ENCODE measurements at places on chromosomes 12 and 14. TPM values are rescaled to one million over a fixed set of nuclear protein-coding genes. Genes with fewer than 3 reads are reported as not detected.

DNA sequence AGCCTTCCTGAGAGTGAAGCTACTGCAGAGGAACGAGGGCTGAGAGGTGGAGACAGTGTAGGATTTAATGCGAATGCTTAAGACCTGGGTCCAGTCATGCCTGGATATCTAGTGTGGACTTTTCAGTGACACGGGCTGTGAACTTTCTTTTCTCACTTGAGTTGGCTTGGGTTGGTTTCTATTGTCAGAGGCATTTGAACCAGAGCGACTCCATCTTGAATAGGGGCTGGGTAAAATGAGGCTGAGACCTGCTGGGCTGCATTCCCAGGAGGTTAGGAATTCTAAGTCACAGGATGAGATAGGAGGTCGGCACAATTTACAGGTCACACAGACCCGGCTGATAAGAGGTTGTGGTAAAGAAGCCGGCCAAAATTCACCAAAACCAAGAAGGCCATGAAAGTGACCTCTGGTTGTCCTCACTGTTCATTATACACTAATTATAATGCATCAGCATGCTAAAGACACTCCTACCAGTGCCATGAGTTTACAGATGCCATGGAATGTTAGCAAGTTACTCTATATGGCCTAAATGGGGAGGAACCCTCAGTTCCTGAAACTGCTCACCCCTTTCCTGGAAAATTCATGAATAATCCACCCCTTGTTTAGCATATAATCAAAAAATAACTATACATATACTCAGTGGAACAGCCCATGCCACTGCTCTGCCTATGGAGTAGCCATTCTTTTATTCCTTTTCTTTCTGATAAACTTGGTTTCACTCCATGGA is 34.2 kb upstream of the TMCC3 start:
- H3K36me3 ChIP-seq = no peaks in the 10 kb centered on the region
- DNase-seq = no peak
- no peaks in the 10 kb centered on the region for H3K27me3 ChIP-seq
- no peak overlapping the region for H3K27ac ChIP-seq

DNA sequence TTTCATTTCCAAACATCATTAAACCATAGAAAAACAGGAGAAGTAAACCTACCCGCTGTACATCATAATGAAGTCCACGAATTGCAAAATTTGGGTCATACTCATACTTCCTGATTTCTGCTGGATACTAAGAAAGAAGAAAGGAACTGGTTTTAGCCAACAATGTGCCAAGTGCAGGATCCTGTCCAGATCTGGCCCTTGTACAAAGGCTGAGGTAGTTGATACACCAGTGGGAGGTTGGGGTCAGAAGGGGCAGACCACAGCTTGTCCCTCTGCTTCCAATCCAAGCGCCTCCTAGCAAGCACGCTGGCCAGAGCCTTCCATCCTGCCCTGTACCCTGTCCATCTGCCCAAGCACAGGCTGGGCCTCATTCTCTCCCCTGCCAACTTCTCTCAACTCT is 34.2 kb downstream of the NT5DC3 start:
- H3K27ac ChIP-seq = no peak overlapping the region
- no peaks in the 10 kb centered on the region for H3K27me3 ChIP-seq
- peak; percentile 51 for DNase-seq
- H3K4me1 ChIP-seq = peaks cover 15% of the 10 kb centered on the region
- H3K36me3 ChIP-seq = no peaks in the 10 kb centered on the region
- no peak overlapping the region for H3K4me3 ChIP-seq

GRCh38 chr12:111242184-111242583 is 126.7 kb downstream of the PHETA1 start:
- no peak for DNase-seq
- no peak overlapping the region for H3K4me3 ChIP-seq
- no peaks in the 10 kb centered on the region for H3K36me3 ChIP-seq
- H3K27ac ChIP-seq = no peak overlapping the region

DNA sequence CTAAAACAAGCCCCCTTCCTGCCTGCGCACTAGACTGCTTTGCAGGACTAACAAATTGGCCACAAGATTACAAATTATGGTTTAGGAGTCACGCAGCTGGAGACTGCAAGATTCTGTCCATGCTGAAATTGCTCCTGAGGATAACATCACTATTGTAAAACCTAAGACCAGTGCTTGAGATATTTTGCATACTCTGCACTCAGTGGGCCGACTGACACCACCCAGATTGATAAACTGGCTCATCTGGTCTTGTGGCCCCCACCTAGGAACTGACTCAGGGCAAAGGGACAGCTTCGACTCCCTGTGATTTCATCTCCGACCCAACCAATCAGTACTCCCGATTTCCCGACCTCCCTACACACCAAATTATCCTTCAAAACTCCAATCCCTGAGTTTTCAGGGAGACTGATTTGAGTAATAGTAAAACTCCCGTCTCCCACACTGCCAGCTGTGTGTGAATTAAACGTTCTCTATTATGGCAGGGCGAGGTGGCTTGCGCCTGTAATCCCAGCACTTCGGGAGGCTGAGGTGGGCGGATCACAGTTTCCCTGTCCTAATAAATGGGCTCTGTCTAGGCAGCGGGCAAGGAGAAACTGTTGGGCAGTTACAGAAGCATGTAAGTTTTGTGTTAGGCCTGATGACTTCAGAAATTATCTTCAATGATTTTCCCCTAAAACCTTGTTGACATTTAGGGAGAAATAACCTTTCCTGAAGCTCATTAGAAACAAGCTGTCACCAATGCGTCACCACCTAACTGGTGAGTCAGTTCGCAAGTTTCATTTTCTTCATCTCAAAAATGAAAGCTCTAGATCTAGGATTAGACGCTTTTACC is 5.3 kb upstream of the UBC start:
- no peaks in the 10 kb centered on the region for H3K27me3 ChIP-seq
- no peaks in the 10 kb centered on the region for H3K36me3 ChIP-seq
- no peak overlapping the region for H3K27ac ChIP-seq
- H3K4me3 ChIP-seq = no peak overlapping the region

DNA sequence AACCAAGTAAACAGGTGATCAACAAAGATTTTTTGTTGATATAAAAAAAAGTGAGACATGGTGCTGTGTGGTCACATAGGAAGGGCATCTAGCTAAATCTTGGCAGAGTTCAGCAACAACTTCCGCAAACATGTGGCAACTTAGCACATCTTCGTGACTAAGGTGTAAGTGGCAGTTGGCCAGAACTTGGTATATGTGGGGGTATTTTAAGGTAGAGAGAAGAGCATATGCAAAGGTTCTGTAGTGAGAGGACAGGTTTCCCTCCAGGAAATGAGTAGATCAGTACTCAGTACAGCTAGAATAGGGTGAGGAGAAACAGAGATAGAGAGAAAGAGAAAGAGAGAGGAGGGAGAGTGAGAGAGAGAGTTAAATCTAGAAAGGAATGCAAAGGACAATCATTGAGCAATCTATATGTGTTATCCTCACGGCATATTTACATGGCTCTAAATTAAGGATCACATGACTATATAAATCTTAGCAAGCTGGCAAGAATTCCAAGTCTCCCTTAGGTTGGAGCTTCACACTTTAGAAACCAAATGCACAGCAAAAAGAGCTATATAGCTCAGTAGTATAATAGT is 227.7 kb upstream of the HMGA2 start:
- no peak for DNase-seq
- H3K4me1 ChIP-seq = no peaks in the 10 kb centered on the region
- H3K4me3 ChIP-seq = no peak overlapping the region
- no peaks in the 10 kb centered on the region for H3K27me3 ChIP-seq
- H3K27ac ChIP-seq = no peak overlapping the region

GRCh38 chr14:58947814-58948445 is 240.5 kb upstream of the DAAM1 start:
- H3K4me3 ChIP-seq = no peak overlapping the region
- H3K4me1 ChIP-seq = no peaks in the 10 kb centered on the region
- no peaks in the 10 kb centered on the region for H3K36me3 ChIP-seq
- peak; percentile 21 for DNase-seq

DNA sequence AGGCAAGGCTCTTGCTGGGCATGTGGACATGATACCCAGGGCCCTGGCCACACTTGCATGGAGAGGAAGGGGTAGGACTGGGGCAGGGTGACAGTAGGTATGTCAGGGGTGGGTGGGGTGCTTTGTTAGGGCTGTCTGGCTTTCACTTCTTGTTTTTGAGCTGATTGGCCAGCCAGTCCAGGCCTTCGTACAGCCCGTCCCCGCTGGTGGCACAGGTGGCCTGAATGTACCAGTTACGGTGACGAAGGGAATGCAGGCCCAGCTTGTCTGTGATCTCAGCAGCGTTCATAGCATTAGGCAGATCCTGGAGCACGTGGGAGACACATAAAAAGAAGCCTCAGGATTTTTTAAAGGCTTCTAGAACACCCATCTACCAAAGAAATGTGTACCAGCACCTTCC is 13.5 kb upstream of the FKBP11 start:
- H3K27ac ChIP-seq = no peak overlapping the region
- H3K27me3 ChIP-seq = no peaks in the 10 kb centered on the region
- H3K4me1 ChIP-seq = no peaks in the 10 kb centered on the region
- no peak for DNase-seq

DNA sequence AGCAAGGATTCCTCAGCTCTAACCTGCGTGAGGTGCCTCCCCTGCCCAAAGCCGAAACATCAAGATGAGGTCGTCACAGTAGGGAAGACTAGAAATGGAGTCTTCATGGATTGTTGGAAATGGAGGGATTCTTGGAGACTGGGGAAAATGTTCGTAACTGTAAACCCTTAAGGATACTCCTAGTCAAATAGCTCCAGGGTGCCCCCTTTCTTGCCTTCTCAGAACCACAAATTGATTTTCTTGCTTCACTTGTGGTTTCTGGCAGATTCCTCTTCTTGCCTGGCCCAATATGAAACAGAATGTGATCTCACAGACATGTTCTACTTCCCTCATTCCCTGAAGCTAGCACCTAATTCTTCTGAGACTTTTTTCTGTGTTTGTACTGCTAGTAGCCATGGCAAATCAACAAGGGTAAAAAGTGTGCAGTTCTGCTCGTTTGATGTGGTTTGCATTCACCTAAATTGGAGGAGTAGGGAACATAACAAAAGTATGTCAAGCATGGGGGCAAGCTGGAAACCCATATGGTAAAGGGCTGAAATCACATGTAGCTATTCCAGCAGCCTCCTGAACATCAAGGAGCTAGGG is 332.0 kb downstream of the PAWR start:
- H3K4me1 ChIP-seq = no peaks in the 10 kb centered on the region
- H3K4me3 ChIP-seq = no peak overlapping the region
- H3K27me3 ChIP-seq = no peaks in the 10 kb centered on the region
- H3K36me3 ChIP-seq = no peaks in the 10 kb centered on the region

- no peak overlapping the region for H3K4me3 ChIP-seq
- H3K27ac ChIP-seq = no peak overlapping the region
- no peak for DNase-seq
- no peaks in the 10 kb centered on the region for H3K36me3 ChIP-seq
- H3K4me1 ChIP-seq = no peaks in the 10 kb centered on the region
Observed at GRCh38 chr14:56358275-56358674, 221.3 kb upstream of the TMEM260 start.

GRCh38 chr12:49059299-49060171 is 1.1 kb downstream of the KMT2D start:
- no peaks in the 10 kb centered on the region for H3K27me3 ChIP-seq
- DNase-seq = peak; percentile 25
- H3K27ac ChIP-seq = peak overlapping the region; percentile 92
- peak overlapping the region; percentile 65 for H3K4me3 ChIP-seq
- peaks cover 8% of the 10 kb centered on the region for H3K4me1 ChIP-seq
- H3K36me3 ChIP-seq = peaks cover 5% of the 10 kb centered on the region

GRCh38 chr12:25775968-25776367 is 182.5 kb upstream of the RASSF8 start:
- H3K36me3 ChIP-seq = no peaks in the 10 kb centered on the region
- H3K27me3 ChIP-seq = no peaks in the 10 kb centered on the region
- DNase-seq = no peak
- H3K27ac ChIP-seq = no peak overlapping the region

DNA sequence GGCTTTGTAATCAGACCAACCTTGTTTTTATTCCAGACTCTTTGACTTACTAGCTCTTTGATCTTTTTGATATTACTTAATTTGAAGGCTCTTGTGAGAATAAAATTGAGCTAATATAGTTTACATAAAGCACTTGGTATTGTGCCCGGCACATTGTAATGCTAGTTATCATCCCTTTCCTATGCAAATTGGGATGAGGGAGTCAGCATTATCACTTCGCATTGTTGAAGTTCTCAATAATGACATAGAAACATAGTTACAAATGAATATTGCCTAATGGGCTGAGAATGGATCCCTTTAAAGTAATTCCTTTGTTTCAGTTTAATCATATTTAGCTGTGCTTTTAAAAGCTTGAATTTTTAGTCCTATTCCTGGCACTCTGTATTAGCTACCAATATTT is 36.6 kb downstream of the SUPT16H start:
- H3K27ac ChIP-seq = no peak overlapping the region
- no peaks in the 10 kb centered on the region for H3K4me1 ChIP-seq
- H3K36me3 ChIP-seq = peaks cover under 1% of the 10 kb centered on the region
- no peak overlapping the region for H3K4me3 ChIP-seq

DNA sequence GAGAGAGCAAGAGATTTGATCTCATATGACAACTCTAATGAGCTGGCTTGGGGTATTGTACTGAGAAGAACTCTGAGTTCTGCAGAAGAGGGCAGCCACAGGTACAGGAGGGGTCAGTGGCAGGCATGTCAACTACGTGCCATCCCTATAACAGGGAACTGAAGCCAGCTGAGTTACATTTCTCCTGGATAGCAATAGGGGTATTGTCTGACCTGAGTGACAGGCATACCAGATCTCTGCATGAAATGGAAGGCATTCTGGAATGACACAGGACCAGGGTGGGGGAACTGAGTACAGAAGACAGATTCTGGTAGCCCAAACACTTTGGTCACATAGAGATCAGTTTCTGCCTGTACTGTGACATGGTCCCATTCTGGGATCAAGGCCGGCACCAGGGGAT is 35.8 kb downstream of the EFCAB11 start:
- H3K4me3 ChIP-seq = no peak overlapping the region
- H3K27ac ChIP-seq = no peak overlapping the region
- no peaks in the 10 kb centered on the region for H3K27me3 ChIP-seq
- H3K36me3 ChIP-seq = no peaks in the 10 kb centered on the region
- no peak for DNase-seq

GRCh38 chr14:75865531-75865930 is 116.3 kb downstream of the TGFB3 start:
- peaks cover 24% of the 10 kb centered on the region for H3K4me1 ChIP-seq
- H3K27me3 ChIP-seq = no peaks in the 10 kb centered on the region
- no peak overlapping the region for H3K27ac ChIP-seq
- no peaks in the 10 kb centered on the region for H3K36me3 ChIP-seq

The RNASE7 gene
- not detected for total RNA-seq

The EIF4B gene
- total RNA-seq = 1,819 TPM

The HOXC10 gene
- total RNA-seq = not detected

The PAPOLA gene
- 109 TPM for total RNA-seq

The MCRS1 gene
- 37.5 TPM for total RNA-seq

The BAZ2A gene
- total RNA-seq = 15.9 TPM
